Naive thymus-derived CD8-positive, alpha-beta T cell (primary cell): ENCODE measurements at places on chromosomes 16 and 17. TPM values are rescaled to one million over a fixed set of nuclear protein-coding genes. Genes with fewer than 3 reads are reported as not detected.

GRB7 gene
- total RNA-seq, result not detected

RPGRIP1L gene
- total RNA-seq, result 5.0 TPM

CACNG3 gene
- not detected for total RNA-seq

CCL23 gene
- not detected for total RNA-seq

IQCK gene
- total RNA-seq, result 2.0 TPM

SECTM1 gene
- not detected for total RNA-seq
